ENCODE measurements at places on chromosomes 1 and 21.

- DNase-seq: no peak
Measured at GRCh38 chr21:41410767-41411448, 15.1 kb upstream of the MX1 start.

DNA sequence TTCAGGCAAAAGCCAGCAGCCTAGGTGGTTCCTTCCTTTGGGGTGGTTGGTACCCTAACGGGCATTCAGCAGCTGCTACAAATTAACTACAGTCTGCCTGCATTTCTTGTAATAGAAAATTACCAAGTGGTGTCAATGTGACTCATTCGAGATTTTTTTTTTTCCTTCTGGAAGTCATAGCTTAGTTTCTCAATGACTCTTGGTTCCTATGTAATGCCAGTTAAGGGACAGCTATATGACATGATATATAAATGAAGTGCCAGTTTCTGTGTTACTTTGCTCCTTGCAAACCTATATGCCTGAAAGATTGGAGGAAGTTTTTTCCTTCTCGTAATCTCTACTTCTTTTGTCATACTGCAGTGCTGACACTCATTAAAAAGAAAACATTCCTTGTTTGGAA is 2.6 kb downstream of the MGST3 start:
- DNase-seq: peak; percentile 9

GRCh38 chr21:25965951-25966707 is 204.4 kb downstream of the APP start:
- DNase-seq: no peak

DNA sequence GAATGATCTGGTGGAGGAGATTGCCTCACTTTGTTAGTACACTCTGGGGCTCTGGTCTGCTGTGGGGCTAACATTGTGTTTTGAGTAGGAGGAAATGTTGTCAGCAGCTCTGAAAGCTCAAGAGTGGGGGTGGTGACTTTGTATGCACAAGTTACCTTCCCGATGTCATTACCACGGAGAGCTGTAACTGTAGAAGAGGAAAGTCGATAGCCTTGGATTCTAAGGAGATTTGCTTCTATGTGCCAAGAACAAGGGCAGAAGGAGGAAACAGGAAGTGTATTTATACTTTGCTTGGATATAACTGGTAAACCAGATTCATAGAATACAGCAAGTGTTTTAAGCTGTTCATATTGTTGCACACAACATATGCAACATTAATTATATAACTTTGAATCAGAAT is 196.1 kb downstream of the AMY1C start:
- no peak for DNase-seq

DNA sequence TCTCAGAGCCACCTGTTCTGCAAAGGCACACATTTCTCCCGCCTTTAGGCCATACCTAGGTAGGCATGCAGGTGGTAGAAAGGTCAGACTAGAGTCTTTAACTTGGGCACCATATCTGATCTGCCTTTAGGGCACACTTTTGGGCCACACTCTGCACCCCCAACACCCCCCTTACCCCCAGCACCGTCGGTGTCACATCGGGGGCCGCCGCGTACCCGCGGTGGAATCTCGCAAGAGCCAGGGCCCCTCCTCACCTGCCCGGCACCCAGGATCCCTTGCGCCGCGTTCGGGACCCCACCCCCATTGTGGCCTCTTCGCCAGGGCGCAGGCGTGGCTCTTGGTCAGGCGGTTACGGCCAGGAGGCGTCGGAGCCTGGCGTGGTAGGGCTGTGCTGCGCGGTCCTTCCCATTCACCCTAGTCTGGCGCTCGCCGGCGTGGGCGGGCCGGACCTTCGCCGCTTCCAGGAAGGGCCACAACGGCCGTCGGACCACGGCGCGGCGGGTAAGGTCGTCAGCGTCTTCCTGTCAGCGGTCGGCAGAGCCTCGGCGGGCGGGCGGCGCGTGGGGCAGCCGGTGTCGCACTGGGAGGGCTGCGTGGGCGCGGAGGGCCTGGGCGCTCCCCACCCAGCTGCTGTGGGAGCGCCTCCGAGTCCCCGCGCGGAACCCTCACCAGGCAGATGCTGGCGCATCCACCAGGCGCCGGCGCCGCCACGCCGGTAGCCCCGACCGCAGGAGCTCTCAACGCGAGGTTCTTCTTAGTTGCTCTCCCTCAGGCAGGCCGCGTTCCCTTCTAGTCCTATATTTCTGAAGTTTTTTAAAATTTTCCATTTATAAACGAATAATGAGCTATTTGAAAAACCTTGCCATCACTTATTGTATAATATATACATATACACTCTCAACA is at the start of gene DNAH14:
Gene DNAH14 (plus strand): TSS at position 341 of the 903 bp plus-strand sequence. CDS start 23,028 bp downstream, outside the sequence.
- DNase-seq: peak; percentile 7

GRCh38 chr1:59917026-59917784 is 9.4 kb downstream of the CYP2J2 start:
- DNase-seq: no peak

DNA sequence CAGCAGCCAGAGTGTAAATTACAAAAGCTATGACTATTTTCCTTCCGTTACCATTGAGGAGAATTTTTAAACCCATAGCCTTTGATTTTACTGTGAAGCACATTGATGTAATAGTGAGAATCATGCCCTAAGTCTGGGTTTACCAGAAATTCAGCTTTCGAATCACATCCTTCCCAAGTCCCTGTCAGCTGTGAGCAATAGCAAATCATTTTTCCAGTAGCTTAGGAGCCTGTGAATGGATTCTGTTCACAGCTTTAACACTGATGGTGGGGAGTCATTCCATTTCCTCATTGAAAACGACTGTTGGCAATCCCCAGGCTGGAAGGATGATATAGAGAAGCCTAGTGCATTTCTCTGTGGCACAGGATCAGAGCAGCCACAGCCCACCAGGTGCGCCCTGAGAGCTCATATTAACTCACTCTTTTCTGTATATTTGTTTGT is 82.2 kb upstream of the C1orf105 start:
- DNase-seq: no peak

DNA sequence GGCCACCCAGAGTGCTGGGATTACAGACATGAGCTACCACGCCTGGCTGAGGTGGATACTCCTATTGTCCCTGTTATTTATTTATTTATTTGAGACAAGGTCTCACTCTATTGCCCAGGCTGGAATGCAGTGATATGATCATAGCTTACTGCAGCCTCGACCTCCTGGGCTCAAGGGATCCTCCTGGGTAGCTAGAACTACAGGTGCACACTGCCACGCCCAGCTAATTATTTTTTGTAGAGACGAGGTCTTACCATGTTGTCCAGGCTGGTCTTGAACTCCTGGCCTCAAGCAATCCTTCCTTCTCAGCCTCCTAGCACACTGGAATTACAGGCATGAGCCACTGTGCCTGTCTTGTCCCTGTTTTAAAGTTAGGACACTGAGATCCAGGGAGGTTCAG is 5.2 kb downstream of the LDLRAP1 start:
- DNase-seq: no peak

GRCh38 chr1:208115924-208116640 is 128.1 kb downstream of the PLXNA2 start:
- DNase-seq: no peak

- no peak for DNase-seq
Measured at GRCh38 chr1:34460193-34460592, 283.5 kb downstream of the C1orf94 start.

- no peak for DNase-seq
Measured at GRCh38 chr1:5552787-5553484, 439.3 kb downstream of the NPHP4 start.

DNA sequence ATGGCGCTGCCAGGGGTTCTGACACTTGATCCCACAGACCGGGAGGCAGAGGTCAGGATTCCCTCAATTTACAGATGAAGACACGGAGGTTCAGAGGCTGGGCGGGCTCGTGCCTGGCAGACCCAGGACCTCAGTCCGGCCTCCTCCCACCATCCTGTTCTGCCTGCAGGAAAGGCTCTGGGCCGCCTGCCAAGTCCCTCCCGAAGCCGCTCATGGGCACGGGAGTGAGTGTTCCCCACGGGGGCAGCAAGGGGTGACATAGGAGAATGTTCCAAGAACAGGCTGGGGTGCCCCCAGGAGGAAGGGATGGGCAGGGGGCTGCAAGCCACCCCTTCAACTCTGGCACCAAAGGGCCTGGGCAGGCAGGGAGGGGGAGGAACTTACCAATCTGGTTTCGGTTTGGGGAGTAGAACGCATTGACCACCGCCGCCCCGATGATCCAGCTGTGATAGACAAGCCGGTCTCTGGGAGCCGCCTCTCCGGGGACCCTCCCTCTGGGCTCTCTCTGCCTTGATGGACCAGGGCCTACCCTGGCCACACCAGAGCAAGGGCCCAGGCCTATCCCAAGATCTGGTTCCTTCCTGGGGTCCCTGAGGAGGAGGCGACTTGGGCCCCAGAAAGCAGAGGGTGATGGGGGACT is 7.5 kb downstream of the PRXL2B start:
- DNase-seq: no peak

GRCh38 chr1:151568626-151569088 is 28.5 kb downstream of the TUFT1 start:
- DNase-seq: no peak

GRCh38 chr1:62071695-62072094 is 123.0 kb upstream of the L1TD1 start:
- no peak for DNase-seq

DNA sequence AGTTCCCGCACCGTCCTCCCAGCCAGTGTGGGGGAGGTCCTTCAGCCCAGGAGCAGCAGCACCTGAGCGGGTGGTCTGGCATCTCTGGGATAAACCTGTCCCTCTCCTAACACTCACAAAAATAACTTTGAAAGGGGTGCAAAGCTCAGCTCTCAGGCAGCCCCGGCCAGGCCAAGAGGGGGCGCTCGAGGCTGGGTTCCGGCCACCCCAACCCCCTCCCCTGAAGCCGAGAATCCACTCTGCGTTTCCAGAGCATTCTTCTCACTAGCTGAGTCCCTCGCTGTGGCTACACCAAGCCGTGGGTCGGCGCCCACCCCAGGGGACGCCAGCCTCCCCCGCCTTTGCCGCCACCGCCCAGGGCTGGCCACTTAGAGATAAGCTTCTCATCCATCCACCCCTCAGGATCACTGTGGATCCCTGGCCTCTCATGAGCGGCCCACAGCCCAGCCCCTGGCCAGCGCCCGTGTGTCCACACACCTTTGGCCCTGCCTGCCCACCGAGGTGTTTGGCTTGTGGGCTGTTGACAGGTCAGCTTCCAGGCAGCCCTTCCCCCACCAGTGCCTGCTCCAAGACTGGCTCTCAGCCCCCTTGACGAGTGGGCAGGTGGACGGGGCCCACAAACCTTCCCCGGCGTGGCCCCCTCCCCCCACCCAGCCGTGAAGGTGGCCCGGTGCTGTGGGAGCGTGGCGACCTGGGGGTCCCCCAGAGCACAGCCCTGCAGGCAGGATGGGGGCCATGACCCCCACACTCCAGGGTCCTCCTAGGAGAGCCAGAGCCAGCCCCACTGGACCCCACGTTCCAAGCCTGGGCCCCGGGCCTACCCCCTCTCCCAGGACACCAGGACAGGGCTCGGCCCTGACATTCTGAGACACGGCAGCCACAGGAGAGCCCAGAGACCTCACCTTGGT is 1.9 kb downstream of the FTCD start:
- DNase-seq: no peak

DNA sequence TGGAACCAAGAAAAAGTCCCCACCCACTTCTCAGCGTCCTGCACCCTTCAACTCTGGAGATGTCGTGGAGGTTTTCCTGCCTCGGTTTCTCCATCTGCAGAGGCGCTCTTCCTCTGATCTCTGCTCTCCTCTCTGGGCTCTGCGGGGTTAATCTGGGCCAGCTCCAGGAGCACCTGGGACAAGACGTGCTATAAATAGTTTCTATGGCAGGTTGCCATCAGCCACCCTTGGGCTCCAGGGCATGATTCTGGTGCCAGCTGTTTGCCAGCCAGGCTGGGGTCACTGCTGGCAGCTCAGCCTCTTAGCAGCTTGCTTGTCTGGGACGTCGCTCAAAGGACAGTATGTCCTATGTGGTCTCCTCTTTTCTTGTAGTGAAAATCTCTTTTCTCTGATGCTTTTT is 137.1 kb downstream of the ACTL8 start:
- no peak for DNase-seq

DNA sequence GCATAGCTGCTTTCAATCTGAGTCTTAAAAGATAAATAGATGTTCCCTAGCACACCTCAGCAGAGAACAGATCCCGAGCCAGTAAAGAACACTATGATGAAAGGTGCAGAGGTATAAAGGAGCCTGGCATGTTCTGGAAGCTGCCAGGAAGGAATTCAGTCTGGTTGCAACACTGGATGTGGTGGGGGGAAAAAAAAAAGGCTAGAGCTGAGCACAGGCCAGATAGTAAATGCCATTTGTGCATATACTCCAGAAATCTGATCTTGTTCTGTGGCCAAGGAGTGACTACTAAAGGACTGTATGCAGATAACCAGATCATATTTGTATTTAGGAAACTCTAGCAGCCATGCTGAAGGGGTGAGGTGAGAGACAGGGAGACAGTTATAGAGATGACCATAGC is 240.3 kb downstream of the VAV3 start:
- no peak for DNase-seq

DNA sequence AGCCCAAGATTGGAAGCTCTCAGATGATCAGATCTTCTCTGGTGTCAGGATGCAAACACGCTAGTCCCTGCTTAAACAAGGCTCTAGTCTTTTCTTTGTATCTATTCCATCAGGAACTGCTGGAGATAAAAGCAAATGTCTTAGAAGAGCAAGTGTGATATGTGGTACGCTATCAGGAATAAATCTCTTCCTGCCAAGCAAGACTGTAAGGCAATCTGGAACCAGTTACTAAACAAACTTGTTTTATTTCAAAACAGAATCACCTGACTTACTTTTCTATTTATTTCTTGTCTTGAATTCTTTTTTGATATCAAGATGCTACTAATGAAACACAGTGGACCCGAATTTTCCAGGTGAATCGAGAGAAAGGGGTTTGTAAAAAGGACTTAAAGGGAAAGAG is 139.9 kb upstream of the ZNF644 start:
- no peak for DNase-seq

DNA sequence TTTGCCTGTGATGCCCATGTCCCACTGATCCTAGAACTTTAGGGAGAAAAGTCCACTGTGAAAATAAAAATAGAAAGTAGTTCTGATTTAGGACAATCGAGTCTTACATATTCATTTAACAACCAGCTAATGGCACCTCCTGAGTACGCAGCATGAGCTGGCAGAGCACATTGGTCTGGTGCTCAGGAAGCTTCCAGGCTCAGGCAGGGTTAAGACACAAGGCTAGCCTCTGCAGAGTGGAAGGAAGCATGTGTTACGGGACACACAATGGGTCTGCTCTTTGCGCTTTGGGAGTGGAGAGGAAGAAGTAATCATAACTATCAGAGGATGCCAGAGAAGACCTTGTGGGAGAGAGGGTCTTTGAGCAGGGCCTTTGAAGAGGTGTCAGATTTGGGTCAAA is 4.2 kb upstream of the KLHDC8A start:
- no peak for DNase-seq

GRCh38 chr1:211329764-211330201 is 3.1 kb downstream of the TRAF5 start:
- no peak for DNase-seq

All from amniotic stem cell (primary cell).